ENCODE measurements at places on chromosomes 1 and 21.

- DNase-seq: peak; percentile 98
These were observed 23.2 kb downstream of the MYBPH start for GRCh38 chr1:203152158-203153034.

GRCh38 chr1:25731626-25732370 lies 68.2 kb upstream of the SELENON start:
- DNase-seq: no peak

- no peak for DNase-seq
These were observed 219.0 kb upstream of the HOOK1 start for GRCh38 chr1:59595774-59596173.

- DNase-seq: peak; percentile 33
These were observed 149.6 kb downstream of the DISC1 start for GRCh38 chr1:231776010-231776756.

GRCh38 chr1:64679177-64679576 lies 65.7 kb upstream of the RAVER2 start:
- DNase-seq: no peak

- no peak for DNase-seq
These were observed 50.6 kb upstream of the BMP8A start for GRCh38 chr1:39440856-39441255.

DNA sequence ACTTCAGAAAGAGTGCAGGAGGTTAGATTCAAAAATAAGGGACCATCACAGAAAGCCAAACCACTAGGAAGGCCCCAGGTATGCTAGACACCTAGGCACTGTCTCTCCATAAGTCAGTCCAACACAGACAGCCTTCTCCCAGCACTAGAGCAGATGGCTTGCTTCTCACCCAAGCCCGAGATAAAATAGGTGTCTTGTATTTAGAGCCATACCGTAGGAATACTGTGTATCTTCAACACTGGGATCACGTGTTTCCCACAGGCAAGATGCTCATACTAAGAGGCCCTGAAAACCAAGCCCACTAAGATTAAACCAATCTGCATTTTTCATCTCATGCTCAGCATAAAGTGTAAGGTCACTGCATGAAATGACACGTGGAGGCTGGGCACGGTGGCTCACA lies 223.3 kb upstream of the KAZN start:
- no peak for DNase-seq

DNA sequence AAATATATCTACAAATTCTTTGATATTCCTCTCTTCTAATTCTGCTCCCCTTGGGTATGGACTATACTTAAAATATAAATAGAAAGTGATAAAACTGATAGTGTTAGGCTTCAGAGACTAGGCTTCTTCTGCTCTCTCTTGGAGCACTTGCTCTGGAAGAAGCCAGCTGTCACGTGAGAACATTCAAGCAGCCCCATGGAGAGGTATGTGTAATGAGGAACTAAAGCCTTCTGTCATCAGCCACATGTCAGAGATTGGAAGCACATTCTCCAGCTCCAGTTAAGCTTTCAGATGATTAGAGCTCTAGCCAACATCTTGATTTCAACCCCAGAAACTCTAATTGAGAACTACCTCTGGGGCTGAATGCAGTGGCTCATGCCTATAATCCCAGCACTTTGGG lies 34.3 kb downstream of the XKR8 start:
- DNase-seq: no peak

GRCh38 chr1:153578936-153579335 lies 13.3 kb upstream of the S100A2 start:
- no peak for DNase-seq

DNA sequence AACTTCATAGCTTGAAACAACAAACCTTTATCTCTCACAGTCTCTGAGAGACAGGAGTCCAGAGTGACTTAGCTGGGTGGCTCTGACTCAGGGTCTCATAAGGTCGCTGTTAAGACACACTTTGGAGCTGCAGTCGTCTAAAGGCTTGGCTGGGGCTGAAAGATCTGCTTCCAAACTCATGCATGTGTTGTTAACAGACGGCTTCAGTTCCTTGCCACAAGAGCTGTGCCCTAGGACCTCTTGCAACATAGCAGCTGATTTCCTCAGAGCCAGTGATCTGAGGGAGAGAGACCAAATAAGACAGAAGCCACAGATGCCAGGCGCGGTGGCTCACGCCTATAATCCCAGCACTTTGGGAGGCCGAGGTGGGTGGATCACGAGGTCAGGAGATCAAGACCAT lies 176.8 kb downstream of the DISC1 start:
- DNase-seq: peak; percentile 10

- no peak for DNase-seq
These were observed 106.6 kb upstream of the RAB4A start for GRCh38 chr1:229164348-229164747.

GRCh38 chr1:159879977-159880376 lies 17.5 kb upstream of the VSIG8 start:
- DNase-seq: peak; percentile 34

- DNase-seq: no peak
These were observed 1.3 kb downstream of the MEF2D start for GRCh38 chr1:156499194-156499841.

DNA sequence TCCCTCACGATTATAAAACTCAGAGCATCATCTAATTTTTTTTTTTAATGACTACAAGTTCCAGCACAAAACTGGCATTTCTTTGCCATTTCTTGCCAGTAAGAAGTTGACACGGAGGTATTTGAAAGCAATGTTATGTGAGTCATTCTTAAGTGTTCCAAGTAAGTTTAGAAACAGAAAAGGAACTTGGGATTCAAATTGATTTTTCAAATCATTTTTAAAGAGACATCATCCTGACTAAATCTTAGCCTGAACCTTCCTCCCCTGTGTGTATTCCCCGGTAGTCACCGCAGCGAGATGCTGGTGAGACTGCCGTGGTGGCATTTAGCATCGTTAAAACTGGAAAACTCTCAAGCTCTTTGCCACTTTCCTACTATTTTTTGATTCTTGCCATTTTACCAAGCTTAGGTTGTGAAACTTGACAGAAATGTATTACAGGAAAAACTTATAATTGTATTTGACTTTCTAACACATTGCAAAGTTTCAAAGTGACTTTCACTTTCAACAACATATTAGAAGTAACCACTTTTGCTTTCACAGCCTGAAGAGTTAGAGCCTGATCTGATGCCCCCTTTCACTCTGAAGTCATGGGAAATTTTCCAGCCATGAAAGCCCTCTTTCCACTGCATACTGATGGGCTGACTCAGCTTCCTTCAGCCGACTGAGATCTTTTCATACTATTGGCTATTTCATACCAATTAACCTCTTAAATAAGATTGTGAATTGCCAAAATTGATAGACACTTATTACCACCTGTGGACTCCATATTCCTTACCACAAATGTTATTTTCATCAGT lies 61.4 kb downstream of the OLFML2B start:
- peak; percentile 76 for DNase-seq

- no peak for DNase-seq
These were observed 178.7 kb downstream of the VAV3 start for GRCh38 chr1:107786203-107786845.

DNA sequence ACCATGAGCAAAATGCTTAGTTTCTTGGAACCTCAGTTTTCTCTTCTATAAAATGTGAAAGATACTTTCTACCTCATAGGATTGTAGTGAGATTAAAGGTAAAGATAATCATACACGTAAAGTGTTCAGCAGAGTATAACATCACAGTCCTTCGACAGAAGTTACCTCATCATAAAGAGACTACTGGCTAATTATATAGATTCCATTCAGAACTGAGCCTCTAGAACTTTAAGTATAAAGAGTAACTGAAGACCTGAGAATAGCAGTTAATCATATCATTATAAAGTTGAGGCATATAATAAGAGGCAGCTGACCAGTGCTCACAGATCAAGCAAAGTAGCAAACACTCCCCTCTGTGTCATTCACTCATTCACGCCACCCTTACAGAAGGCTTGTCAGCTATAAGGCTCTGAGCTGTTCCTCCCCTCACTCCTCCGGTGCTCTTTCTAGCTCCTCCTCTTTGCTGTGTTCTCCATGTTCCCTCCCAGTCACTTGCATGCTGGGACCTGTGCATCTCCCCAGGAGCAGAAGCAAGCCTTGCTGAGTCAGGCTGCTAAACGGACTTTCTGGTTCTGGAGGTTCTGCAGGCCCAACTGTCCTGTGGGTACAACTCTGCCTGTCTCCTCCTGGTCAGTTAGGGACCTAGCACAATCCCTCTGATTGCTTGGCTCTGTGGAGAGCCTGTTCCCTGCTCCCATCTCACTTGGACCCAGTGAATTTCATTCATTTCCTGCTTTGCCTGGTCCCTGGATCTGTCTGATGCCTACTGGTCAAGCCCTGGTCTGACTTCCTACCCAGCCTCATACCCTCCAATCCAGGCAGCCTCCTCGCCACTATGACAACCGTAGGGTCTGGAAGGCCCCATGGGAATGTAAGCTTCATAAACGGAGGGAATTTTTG lies 28.3 kb upstream of the LY9 start:
- no peak for DNase-seq

- DNase-seq: no peak
These were observed 8.9 kb upstream of the ITLN2 start for GRCh38 chr1:160963521-160963920.

DNA sequence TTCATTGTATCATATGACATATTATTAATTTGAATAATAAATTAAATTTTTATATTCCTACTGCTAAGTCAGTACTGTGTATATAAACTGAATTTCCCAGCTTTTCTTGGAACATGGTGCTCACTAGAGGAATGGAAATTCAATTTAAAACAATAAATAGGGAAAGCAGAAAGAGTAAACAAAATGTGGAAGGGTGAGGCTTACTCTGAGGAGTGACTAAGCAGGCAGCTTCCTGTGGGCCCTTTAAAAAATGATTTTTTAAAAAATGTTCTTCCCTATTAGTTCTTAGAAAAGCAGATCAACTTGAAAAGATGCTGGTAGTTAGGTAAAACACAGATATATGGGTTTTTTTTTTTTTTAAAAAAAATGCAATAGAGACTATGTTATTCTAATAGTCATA lies 49.5 kb upstream of the S1PR1 start:
- no peak for DNase-seq

DNA sequence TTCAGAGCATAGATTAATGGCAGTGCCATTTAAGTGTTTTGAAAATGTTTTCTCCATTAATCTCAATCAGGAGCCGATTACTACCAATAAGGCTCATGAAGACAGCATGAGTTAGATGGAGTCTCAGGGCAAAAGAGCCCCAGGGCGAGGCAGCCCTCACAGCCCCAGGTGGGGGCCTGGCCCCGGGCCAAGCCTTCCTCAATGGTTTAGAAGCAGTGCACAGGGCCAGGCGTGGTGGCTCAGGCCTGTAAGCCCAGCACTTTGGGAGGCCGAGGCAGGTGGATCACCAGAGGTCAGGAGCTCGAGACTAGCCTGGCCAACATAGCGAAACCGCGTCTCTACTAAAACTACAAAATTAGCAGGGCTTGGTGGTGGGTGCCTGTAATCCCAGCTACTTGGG lies 348.1 kb upstream of the VAMP3 start:
- DNase-seq: no peak

DNA sequence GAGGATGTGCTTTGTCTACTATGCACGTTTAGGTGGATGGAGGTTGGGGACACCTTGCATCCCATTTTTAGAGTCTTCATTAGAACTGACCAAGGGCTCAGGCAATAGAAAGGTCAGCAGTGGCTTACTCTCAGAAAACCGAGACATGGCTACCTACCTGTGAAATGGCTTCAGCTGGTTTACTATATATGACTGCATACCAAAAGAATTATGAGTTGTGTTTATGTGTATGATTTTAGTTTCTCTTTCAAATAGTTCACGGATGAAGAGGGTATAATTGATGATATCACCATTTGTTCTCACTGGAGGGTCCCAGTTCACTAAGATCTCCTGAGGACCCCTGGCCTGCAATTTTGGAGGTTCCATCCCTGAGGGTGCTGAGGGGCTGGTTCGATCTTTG lies 106.8 kb downstream of the KCTD3 start:
- DNase-seq: no peak

- DNase-seq: peak; percentile 82
These were observed 83.4 kb downstream of the BACH1 start for GRCh38 chr21:29382030-29382654.

- no peak for DNase-seq
These were observed 31.9 kb upstream of the LRRC3 start for GRCh38 chr21:44423312-44423821.

GRCh38 chr1:18109756-18110597 lies 2.4 kb downstream of the IGSF21 start:
- no peak for DNase-seq

- DNase-seq: peak; percentile 26
These were observed 299.8 kb downstream of the MRPL39 start for GRCh38 chr21:25307489-25307888.

GRCh38 chr1:208598021-208598420 lies 353.8 kb upstream of the PLXNA2 start:
- no peak for DNase-seq
